ENCODE measurements at places on chromosomes 1 and 21. TPM values are rescaled to one million over a fixed set of nuclear protein-coding genes. Genes with fewer than 3 reads are reported as not detected.

GRCh38 chr21:43943512-43944077 is 68.5 kb upstream of the TRAPPC10 start:
- H3K36me3 ChIP-seq, result peaks cover 37% of the 10 kb centered on the region
- H3K4me3 ChIP-seq, result no peak overlapping the region
- no peak overlapping the region for H3K27ac ChIP-seq
- peaks cover 24% of the 10 kb centered on the region for H3K4me1 ChIP-seq

DNA sequence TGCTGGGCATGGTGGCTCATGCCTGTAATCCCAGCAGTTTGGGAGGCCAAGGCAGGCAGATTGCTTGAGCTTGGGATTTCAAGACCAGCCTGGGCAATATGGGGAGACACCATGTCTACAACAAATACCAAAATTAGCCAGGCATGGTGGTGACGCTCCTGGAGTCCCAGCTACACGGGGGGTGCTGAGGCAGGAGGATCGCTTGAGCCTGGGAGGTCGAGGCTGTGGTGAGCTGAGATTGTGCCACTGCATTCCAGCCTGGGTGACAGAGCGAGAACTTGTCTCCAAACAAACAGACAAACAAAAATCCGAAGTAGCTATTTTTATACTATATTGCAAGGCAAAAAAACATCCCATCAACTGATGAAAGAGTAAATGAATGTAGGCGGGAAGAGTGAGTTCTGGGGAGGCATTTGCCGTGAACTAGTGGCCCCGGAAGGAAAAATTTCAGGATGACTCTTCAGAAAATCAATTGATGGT is 40.6 kb downstream of the NCMAP start:
- H3K27ac ChIP-seq, result no peak overlapping the region
- DNase-seq, result no peak
- H3K27me3 ChIP-seq, result no peaks in the 10 kb centered on the region
- no peak overlapping the region for H3K4me3 ChIP-seq
- H3K4me1 ChIP-seq, result no peaks in the 10 kb centered on the region

DNA sequence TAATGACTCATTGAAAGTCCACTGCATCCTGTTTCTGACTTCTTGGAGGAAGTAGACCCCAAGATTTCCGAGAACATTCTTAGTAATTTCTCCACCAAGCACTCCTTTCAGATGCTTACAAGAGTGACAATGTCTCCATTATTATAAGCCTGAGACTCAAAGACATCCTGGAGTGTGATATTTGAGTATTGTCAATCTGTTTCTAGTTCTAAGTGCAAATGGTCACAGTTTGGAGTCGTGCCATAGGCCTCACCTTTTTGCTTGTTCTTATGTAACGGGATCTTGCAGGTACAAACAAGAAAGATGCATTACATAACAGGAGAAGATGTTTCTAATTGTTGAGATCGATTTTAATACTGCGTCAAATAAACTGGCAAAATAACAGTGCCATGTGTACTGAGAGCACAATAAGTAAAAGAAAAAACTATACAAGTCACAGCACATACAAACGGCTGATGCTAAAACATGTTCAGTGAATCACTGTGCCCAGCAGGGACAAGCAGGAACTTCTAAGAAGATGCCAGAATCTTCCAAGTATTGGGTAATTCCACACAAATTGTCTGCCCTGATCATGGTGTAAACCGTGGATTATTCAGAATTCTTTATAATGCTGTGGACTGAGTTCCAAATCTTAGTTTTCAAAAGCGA is 54.1 kb downstream of the CD2 start:
- no peaks in the 10 kb centered on the region for H3K36me3 ChIP-seq
- no peak for DNase-seq
- peak overlapping the region; percentile 29 for H3K27ac ChIP-seq
- no peaks in the 10 kb centered on the region for H3K27me3 ChIP-seq
- no peaks in the 10 kb centered on the region for H3K4me1 ChIP-seq
- H3K4me3 ChIP-seq, result no peak overlapping the region

DNA sequence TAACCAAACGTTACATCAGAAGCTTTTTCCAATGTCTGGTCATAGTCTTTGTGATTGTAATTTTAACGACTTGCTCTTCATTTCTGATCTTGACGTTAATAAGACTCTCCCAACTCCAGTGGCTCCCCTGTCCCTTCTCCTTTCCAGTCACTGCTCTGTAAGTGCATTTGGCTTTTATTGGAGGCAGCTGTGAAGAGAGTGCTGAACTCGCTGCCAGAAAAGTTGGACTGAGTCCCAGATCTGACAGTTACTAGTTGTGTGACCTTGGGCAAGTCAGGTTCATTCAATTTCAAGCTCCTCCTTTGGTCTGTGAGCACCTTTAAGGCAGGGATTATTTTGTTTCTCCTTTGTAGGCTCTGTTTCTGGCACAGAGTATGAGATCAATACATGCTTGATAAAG is 109.6 kb upstream of the TSPAN2 start:
- H3K27me3 ChIP-seq, result no peaks in the 10 kb centered on the region
- no peaks in the 10 kb centered on the region for H3K4me1 ChIP-seq
- H3K36me3 ChIP-seq, result no peaks in the 10 kb centered on the region

GRCh38 chr1:231949277-231950091 is 322.9 kb downstream of the DISC1 start:
- H3K4me1 ChIP-seq, result no peaks in the 10 kb centered on the region
- no peaks in the 10 kb centered on the region for H3K27me3 ChIP-seq
- no peak overlapping the region for H3K4me3 ChIP-seq
- H3K36me3 ChIP-seq, result no peaks in the 10 kb centered on the region
- peak; percentile 66 for DNase-seq

GRCh38 chr1:34842952-34843371 is 16.6 kb downstream of the SMIM12 start:
- peaks cover 5% of the 10 kb centered on the region for H3K36me3 ChIP-seq
- H3K27ac ChIP-seq, result no peak overlapping the region
- H3K27me3 ChIP-seq, result no peaks in the 10 kb centered on the region

GRCh38 chr1:210232511-210233215 is at the start of gene SERTAD4:
SERTAD4 (plus strand) TSS chr1:210232796; CDS start chr1:210237961, 5,165 bp downstream.
- peaks cover 50% of the 10 kb centered on the region for H3K4me1 ChIP-seq
- H3K27me3 ChIP-seq, result peaks cover 20% of the 10 kb centered on the region
- H3K4me3 ChIP-seq, result peak within 1 kb of the TSS; percentile 78
- H3K27ac ChIP-seq, result peak within 1 kb of the TSS; percentile 88

- H3K27ac ChIP-seq, result peak overlapping the region; percentile 29
- DNase-seq, result peak; percentile 57
- H3K4me3 ChIP-seq, result peak overlapping the region; percentile 66
- H3K27me3 ChIP-seq, result no peaks in the 10 kb centered on the region
Observed at GRCh38 chr1:14924455-14925331, 228.9 kb upstream of the TMEM51 start.

DNA sequence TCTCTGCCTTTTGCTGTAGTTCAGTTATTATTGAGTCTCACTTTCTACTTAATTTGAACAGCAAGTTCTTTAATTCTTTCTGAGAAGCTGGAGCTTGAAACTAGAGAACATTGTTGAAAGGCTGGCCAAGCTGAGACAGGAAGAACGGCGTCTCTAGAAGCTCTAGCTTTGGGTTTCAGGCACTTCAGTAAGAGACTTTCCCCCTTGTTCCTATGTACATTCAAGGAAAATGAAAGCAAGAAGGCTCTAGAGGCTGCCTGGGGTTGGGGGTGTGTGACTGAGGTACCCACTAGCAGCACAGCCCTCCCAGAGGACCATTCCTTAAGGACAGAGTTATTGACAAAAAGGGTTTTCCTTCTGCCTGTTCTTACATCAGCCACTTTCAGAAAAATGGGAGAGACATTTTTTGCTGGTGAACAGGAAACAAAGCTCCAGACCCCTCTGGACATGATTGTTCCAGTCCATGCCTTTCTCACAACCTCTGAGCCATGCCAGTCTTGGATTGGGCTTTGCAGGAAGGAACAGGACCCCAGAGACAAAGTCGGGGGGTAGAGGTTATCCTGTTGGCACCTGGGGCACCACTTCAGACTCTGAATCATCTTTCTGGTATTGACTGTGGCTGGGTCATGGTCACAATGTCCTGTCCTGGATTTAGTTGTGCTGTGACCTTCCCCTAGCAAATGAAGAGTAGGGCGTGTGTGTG is 63.1 kb downstream of the LAMC2 start:
- DNase-seq, result no peak
- no peaks in the 10 kb centered on the region for H3K36me3 ChIP-seq
- no peak overlapping the region for H3K4me3 ChIP-seq
- no peaks in the 10 kb centered on the region for H3K27me3 ChIP-seq
- no peak overlapping the region for H3K27ac ChIP-seq

GRCh38 chr1:2105781-2106524 is 55.7 kb downstream of the PRKCZ start:
- no peak for DNase-seq
- H3K27me3 ChIP-seq, result no peaks in the 10 kb centered on the region
- H3K4me3 ChIP-seq, result no peak overlapping the region
- H3K4me1 ChIP-seq, result no peaks in the 10 kb centered on the region
- H3K27ac ChIP-seq, result no peak overlapping the region

- no peak for DNase-seq
- no peak overlapping the region for H3K27ac ChIP-seq
- no peaks in the 10 kb centered on the region for H3K36me3 ChIP-seq
- H3K4me1 ChIP-seq, result peaks cover 9% of the 10 kb centered on the region
- no peak overlapping the region for H3K4me3 ChIP-seq
Observed at GRCh38 chr1:83698644-83699043, 300.3 kb downstream of the TTLL7 start.

GRCh38 chr1:82152356-82153271 is 351.9 kb downstream of the ADGRL2 start:
- no peak overlapping the region for H3K4me3 ChIP-seq
- no peaks in the 10 kb centered on the region for H3K36me3 ChIP-seq
- H3K27ac ChIP-seq, result no peak overlapping the region
- no peaks in the 10 kb centered on the region for H3K27me3 ChIP-seq
- no peaks in the 10 kb centered on the region for H3K4me1 ChIP-seq
- no peak for DNase-seq

GRCh38 chr1:56507925-56508522 is 71.3 kb downstream of the PLPP3 start:
- H3K4me3 ChIP-seq, result no peak overlapping the region
- H3K4me1 ChIP-seq, result peaks cover 43% of the 10 kb centered on the region
- no peak for DNase-seq
- H3K36me3 ChIP-seq, result peaks cover 40% of the 10 kb centered on the region
- H3K27ac ChIP-seq, result peak overlapping the region; percentile 62
- H3K27me3 ChIP-seq, result no peaks in the 10 kb centered on the region

DNA sequence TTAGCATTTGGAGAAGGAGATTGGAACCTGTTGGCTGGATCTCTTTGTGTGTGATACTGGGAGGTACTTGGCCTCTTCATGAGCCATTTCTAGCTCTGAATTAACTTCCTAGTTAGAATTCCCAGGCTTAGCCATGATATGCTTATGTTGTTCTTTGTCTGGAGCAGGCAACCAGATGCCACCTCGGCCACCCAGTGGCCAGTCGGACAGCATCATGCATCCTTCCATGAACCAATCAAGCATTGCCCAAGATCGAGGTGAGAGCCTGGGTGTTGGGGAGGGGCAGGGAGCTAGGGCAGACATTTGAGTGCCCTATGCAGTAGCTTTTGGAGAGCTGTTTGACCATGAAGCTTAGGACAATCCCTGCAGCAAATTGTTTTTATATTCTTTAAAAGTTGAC is 26.5 kb upstream of the PIGV start:
- no peak overlapping the region for H3K4me3 ChIP-seq
- H3K27ac ChIP-seq, result no peak overlapping the region
- no peak for DNase-seq
- peaks cover 7% of the 10 kb centered on the region for H3K4me1 ChIP-seq

- H3K36me3 ChIP-seq, result no peaks in the 10 kb centered on the region
- H3K4me3 ChIP-seq, result no peak overlapping the region
- H3K27me3 ChIP-seq, result peaks cover 4% of the 10 kb centered on the region
Observed at GRCh38 chr1:30304080-30304479, 419.3 kb downstream of the MATN1 start.

- H3K27ac ChIP-seq, result peak overlapping the region; percentile 84
- no peaks in the 10 kb centered on the region for H3K27me3 ChIP-seq
- H3K4me1 ChIP-seq, result peaks cover 18% of the 10 kb centered on the region
- DNase-seq, result peak; percentile 82
- H3K36me3 ChIP-seq, result no peaks in the 10 kb centered on the region
- peak overlapping the region; percentile 35 for H3K4me3 ChIP-seq
Observed at GRCh38 chr1:167819849-167820683, 93.9 kb downstream of the ADCY10 start.

DNA sequence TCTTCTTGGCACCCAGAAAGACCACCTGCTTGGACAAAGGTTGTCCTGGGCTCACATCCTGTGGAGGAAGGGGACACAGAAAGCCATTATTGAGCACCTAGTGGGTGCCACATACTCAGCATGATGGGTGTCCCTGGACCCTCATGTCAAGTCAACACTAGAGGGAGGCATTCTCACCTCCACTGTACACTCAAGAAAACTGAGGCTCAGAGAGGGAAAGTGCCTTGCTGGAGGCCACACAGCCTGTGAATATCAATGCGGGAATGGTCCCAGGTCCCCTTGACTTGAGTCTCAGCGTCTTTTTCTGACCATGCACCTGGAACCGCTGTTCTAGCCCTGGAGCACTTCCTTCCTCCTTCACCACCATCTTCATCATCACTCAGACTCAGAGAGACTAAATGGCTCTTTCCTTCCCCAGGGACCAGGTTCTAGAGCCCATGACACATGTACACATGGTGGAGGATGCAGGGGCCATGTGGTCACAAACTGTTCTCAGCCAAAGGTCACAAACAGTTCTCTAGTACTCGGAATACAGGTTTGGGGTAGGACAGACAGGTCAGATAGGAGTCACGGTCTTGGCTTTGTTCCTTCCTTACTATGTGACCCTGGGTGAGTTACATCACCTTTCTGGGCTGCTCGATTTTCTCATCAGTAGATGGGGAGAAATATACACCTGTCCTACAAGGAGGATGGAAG is 89.2 kb upstream of the WNT4 start:
- no peaks in the 10 kb centered on the region for H3K4me1 ChIP-seq
- H3K36me3 ChIP-seq, result no peaks in the 10 kb centered on the region
- H3K4me3 ChIP-seq, result no peak overlapping the region
- H3K27ac ChIP-seq, result no peak overlapping the region

- H3K4me3 ChIP-seq, result no peak overlapping the region
- H3K36me3 ChIP-seq, result peaks cover 14% of the 10 kb centered on the region
- H3K4me1 ChIP-seq, result peaks cover 13% of the 10 kb centered on the region
- H3K27me3 ChIP-seq, result no peaks in the 10 kb centered on the region
- H3K27ac ChIP-seq, result peak overlapping the region; percentile 71
Observed at GRCh38 chr1:230231774-230232145, 164.7 kb downstream of the GALNT2 start.

GRCh38 chr1:35939484-35939883 is 8.6 kb downstream of the AGO3 start:
- H3K4me3 ChIP-seq, result no peak overlapping the region
- H3K36me3 ChIP-seq, result no peaks in the 10 kb centered on the region
- no peak for DNase-seq
- no peak overlapping the region for H3K27ac ChIP-seq

- H3K36me3 ChIP-seq, result peaks cover 47% of the 10 kb centered on the region
- no peaks in the 10 kb centered on the region for H3K27me3 ChIP-seq
- DNase-seq, result peak; percentile 62
- peak overlapping the region; percentile 54 for H3K27ac ChIP-seq
- no peak overlapping the region for H3K4me3 ChIP-seq
Observed at GRCh38 chr1:153805042-153805745, 30.0 kb downstream of the SLC27A3 start.

- no peaks in the 10 kb centered on the region for H3K36me3 ChIP-seq
- no peak overlapping the region for H3K4me3 ChIP-seq
- no peak for DNase-seq
- H3K27me3 ChIP-seq, result peaks cover 68% of the 10 kb centered on the region
Observed at GRCh38 chr1:11862890-11863289, 4.1 kb upstream of the NPPB start.

The EEIG2 gene
- 11.0 TPM for total RNA-seq

The HSD3B1 gene
- total RNA-seq, result not detected

The CLIC6 gene
- total RNA-seq, result 43.8 TPM

The RIMKLA gene
- total RNA-seq, result not detected

The CBR3 gene
- total RNA-seq, result 1.1 TPM

The S100A5 gene
- total RNA-seq, result not detected

The TSSK3 gene
- not detected for total RNA-seq

The PGLYRP4 gene
- not detected for total RNA-seq

The SPRR1B gene
- not detected for total RNA-seq

The TRIM62 gene
- 2.8 TPM for total RNA-seq

The SAMD11 gene
- total RNA-seq, result 9.8 TPM
